Stimulated activated CD8-positive, alpha-beta memory T cell treated with anti-CD3 and anti-CD28 coated beads, Interleukin-4, amount 100 ng/mL, for 1 hour (primary cell): ENCODE measurements at places on chromosomes 7 and 10.

DNA sequence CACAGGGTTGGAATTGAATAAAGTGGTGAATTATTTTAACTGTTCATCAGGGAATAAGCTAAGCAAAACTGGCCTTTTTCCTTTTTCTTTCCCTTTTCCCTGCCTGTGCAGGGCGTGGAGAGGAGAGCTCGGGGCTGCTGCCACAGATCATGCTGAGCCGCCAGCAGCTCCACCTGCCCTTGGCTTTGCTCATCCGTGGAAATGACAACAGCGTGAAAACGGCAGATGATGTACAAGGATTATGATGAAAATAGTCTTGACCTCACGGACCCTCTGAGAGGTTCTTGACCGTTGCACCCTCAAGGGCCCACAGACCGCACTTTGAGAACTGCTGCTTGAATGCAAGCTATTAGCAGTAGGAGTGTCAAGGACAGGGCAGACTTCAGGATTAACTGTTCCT, 10.6 kb downstream of the PPP2R2D start:
- DNase-seq: no peak

DNA sequence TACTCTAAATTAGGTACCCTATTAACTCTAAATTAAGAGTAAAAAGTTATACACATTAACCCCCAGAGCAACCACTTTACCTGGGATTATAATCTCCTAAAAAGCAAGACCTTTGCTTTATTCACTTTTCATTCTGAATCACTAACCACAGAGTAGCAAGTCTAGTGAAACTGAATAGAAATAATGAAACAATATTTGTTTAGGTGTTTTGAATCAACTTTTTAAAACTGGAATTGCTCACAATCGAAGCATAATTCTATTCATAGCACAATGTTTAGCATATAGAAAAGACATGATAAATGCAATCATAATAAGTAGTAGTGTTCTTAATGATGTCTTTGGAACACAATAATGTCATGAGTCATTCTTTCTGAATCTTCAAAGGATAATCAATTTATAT, 37.0 kb upstream of the CASD1 start:
- no peak for DNase-seq

- DNase-seq: no peak
Observed at GRCh38 chr7:45191396-45191795, 33.8 kb downstream of the RAMP3 start.

GRCh38 chr10:1522237-1522636, 215.1 kb downstream of the ADARB2 start:
- no peak for DNase-seq

GRCh38 chr7:20562461-20562860, 53.0 kb upstream of the ABCB5 start:
- DNase-seq: no peak

- DNase-seq: no peak
Observed at GRCh38 chr7:38306914-38307313, 33.5 kb upstream of the TARP start.

GRCh38 chr10:128064108-128064969, 61.9 kb downstream of the MKI67 start:
- DNase-seq: peak; percentile 52

DNA sequence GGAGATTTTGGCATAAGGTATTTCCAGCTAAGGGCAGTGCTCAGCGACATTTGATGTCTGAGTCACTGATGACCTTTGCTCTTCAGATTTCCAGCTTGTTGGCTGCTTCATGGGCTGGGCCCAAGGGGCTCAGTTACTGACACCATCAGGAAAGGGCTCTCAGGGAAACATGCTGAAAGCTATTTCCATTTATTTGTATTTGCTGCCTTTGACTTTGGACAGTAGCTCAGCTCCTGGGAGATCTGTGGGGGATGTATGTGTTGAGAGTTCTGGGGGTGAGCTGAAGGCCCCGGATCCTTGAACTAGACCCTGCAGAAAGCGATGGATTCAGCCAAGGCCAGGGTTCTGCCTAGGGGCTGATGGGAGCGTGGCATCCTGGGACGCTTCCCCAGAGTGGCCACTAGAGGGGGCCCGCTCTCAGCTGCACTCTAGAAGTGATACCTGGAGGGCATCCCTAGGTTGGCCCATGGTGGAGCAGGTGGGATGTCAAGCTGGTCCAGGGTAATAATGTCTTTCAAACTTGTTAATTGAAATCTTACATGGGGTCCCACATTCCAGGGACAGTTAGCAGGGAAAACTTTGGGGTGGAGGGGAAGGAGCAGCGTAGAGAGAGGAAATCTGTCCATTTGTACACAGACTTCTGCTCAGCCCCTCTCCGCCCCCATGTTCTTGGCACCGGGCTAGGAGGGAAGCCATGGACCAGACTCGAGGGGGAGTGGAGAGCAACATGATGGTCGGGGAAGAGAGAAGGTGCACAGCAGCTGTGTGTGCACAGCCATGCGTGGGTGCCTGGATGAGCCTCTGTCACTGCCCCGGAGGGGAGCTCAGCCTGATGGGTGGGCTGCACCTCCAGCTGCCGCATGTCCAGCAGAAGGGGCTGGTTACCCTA, 3.0 kb upstream of the BTBD16 start:
- peak; percentile 14 for DNase-seq

DNA sequence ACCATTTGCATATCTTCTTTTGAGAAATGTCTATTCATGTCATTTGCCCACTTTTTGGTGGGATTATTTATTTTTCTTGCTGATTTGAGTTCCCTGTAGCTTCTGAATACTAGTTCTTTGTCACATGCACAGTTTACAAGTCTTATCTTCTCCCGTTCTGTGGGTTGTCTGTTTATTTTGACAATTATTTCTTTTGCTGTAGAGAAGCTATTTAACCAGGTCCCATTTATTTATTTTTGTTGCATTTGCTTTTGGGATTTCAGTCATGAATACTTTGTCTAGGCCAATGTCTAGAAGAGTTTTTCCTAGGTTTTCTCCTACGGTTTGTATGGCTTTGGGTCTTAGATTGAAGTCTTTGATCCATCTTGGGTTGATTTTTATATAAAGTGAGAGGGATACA, 32.9 kb downstream of the GPR22 start:
- no peak for DNase-seq

- no peak for DNase-seq
Observed at GRCh38 chr7:140297192-140297591, 101.1 kb downstream of the SLC37A3 start.

- DNase-seq: no peak
Observed at GRCh38 chr7:159195946-159196345, 51.3 kb upstream of the VIPR2 start.

- no peak for DNase-seq
Observed at GRCh38 chr10:132027423-132027983, 38.2 kb upstream of the JAKMIP3 start.

DNA sequence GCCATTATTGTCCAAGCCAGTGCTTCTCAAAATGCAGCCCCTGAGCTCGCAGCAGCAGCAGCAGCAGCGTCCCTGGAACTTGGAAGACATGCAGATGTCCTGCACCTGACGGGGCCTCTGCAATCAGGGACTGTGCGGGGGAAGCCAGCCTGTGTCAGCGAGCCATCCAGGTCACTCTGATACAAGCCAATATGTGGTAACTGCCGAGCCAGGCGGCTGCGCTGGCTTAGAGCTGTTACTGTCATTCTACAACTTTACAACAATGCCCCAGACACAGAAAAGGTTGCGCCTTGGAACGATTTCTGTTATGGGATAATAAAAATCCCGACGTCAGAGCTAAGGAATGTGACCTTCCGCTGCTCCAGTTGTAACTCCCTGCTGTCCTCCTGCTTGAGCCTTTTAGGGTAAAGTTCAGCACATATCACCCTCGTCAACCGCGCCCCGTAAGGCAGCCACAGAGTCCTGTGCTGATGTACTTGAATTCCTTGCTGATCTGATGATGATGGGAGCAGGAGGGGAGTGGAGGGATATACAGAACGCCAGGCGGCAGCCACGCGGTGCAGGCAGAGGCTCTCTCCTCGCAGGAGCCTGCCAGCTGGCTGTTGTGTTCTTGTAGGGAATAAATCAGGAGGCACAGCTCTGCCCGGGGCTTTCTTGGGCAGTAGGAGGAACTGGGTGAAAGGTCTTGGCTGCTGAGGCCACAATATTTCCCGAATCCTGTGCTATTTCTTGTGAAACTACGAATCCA, 20.0 kb upstream of the CRYGN start:
- DNase-seq: no peak

- DNase-seq: no peak
Observed at GRCh38 chr7:146731185-146731584, 614.6 kb downstream of the CNTNAP2 start.

DNA sequence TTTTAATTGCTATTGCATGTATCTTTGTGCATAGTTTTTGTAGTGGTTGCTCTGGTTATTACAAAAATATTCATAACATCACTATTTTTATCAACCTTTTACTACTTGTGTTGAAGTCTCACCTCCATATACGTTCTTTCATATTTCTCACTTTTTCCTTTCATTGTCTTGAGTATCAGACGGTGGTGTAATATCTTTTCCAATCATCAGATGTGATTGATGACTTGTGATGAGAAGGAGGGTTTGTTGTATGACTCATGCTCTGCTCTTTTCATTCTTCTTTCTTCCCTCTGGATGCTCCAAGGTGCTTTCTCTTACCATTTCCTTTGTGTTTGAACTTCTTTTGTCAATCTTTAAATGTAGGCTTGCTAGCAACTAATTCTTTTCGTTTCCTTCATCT, 310.2 kb downstream of the TNS3 start:
- no peak for DNase-seq

GRCh38 chr10:88682491-88682890, 18.2 kb downstream of the LIPF start:
- DNase-seq: no peak

DNA sequence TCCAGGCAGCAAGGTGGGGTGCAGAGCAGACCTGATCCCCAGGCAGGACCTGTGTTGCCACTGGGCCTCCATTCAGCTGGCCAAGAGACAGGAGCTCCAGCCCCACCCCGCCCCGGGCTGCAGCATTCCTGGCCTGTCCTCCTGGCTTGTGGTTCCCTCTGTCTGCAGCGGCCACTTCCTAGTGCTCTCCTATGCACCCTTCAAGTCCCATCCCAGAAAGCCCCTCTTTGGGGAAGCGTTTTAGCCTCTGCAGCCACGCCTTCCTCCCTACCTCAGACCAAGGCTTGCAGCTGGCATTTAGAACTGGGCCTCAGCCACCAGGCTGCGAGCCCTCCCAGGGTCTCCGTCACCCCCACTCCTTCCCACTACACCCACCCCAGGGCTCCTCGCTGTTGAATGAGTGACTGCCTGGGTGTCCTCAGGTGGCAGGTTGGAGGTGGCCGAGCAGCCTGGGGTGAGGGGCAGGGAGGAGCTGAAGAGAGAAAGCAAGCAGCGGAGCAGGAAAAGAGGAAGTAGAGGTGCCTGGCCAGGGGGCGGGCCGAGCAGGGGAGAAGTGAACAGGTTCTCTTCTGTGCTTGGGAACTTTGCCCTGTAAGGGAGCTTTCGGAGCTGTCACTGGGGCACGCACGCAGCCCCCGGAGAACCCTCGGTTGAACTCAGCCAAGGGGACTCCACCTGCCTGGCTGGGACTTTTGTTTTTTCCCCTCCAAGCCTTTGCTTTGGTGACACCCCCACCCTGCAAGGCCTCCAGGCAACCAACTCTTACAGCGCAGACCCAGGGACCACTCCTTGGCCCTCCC, 109.1 kb upstream of the TNRC18 start:
- no peak for DNase-seq

GRCh38 chr7:22435720-22436119, 64.3 kb downstream of the STEAP1B start:
- DNase-seq: no peak

- DNase-seq: no peak
Observed at GRCh38 chr10:34384372-34384771, 430.7 kb downstream of the PARD3 start.

GRCh38 chr10:4013651-4014121, 228.7 kb upstream of the KLF6 start:
- no peak for DNase-seq

- DNase-seq: no peak
Observed at GRCh38 chr7:85103357-85103756, 83.5 kb downstream of the SEMA3D start.

GRCh38 chr7:116193329-116194087, 16.8 kb upstream of the TES start:
- no peak for DNase-seq

DNA sequence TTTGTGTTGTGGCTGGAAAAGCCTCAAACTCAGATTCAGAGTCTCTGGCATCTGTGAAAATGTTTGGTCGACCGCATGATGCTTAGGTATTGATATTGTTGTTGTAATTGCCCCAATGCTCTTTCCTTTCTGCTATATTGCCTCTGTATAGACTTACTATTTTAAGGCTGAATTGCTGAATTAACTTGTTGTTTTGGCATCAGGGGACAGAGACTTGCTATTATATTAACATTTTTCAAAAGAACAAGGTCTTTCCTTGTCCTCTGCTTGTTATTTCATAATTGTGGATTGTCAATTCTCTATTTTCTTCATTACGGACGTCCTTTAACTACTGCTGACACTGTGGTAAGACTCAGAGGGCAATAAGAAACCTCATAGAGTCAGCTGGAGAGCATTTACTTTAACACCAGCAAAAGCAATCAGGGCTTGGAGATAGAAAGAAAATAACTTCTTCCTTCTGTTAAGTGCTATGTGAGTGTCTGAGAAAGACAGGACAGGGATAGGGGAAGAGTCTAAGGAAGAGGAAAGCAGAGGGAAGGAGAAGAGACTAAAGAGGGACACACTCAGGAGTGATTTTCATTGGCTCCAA, 17.6 kb downstream of the CPED1 start:
- no peak for DNase-seq

DNA sequence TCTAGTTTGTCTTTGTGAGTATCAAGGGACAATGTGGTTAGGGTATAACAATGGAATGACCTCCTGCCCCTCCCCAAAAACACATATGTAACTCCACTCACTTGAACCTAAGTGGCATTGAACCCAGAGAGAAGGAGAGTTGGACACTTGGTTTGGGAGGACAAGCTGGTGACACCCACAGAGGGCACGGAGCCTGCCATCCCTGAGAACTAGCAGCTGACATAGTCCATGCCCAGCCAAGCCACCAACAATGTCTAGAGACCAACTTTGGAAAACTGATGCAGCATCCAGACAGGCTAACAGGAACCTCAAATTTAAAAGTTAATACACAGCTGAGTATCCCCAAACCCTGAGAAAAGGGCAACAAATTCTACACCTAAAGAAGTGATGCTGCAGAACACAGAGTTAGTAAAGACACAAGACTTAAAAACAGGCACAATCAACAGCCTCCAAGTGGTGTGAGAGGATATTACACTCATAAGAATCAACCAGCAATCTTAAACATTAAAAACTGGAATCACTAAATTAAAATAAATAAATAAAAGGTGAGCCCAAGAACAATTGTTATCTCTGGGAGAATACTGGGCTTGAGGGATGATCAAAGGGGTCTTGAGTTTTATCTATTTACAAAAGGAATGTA, 27.2 kb downstream of the NUDCD3 start:
- no peak for DNase-seq

DNA sequence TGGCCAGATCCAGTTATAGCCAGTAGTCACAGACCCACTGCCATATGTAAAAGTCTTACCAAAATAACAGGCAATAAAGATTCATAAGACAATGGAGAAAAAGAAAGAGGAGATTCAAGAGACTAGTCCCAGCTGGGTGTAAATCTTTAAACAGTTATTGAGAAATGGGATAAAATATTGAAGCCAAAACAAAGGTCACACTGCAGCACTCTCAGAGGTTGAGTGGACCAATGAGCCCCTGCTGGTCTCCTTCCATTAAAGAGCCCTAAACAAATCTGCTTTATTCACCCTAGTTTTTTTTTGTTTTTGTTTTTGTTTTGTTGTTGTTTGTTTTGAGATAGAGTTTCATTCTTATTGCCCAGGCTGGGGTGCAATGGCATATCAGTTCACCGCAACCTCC, 98.8 kb downstream of the JMJD1C start:
- no peak for DNase-seq
